Activated naive CD8-positive, alpha-beta T cell treated with anti-CD3 and anti-CD28 coated beads, Interleukin-2, amount 50 U/mL, for 24 hours (primary cell): ENCODE measurements at places on chromosomes 2 and 18.

GRCh38 chr2:6924101-6924923, 7.1 kb downstream of the RNF144A start:
- no peak overlapping the region for H3K4me3 ChIP-seq
- peaks cover 66% of the 10 kb centered on the region for H3K4me1 ChIP-seq
- peaks cover 30% of the 10 kb centered on the region for H3K36me3 ChIP-seq

GRCh38 chr2:157433394-157433793, 10.5 kb downstream of the CYTIP start:
- H3K27me3 ChIP-seq = no peaks in the 10 kb centered on the region
- peaks cover 96% of the 10 kb centered on the region for H3K36me3 ChIP-seq
- peak overlapping the region; percentile 99 for H3K4me3 ChIP-seq

DNA sequence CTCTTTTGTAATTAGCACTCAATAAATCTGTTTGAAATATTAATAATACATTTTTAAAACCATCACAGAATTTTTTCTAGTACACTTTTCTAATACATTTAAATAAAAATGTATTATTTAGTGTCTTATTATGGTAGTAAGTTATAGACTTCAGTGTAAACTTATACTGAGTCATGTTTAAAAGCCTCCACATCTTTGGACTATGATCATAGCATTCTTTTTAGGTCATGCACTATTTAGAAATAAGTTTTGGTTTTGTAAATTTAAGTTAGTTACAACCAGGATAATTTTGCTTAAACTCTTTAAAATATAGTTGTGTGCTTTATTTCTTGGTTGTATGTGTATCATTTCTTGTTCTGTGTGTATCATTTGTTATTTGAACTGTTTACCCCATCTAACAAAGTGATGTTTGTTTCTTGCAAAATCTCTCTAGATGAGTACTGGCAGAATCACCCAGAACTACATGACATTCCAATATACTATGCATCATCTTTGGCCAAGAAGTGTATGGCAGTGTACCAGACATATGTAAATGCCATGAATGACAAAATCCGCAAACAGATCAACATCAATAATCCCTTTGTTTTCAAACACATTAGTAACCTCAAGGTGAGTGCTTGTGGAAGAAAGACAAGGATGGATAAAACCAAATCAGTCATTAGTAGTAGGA, 16.7 kb downstream of the CPSF3 start:
- H3K4me1 ChIP-seq = no peaks in the 10 kb centered on the region
- H3K4me3 ChIP-seq = no peak overlapping the region

DNA sequence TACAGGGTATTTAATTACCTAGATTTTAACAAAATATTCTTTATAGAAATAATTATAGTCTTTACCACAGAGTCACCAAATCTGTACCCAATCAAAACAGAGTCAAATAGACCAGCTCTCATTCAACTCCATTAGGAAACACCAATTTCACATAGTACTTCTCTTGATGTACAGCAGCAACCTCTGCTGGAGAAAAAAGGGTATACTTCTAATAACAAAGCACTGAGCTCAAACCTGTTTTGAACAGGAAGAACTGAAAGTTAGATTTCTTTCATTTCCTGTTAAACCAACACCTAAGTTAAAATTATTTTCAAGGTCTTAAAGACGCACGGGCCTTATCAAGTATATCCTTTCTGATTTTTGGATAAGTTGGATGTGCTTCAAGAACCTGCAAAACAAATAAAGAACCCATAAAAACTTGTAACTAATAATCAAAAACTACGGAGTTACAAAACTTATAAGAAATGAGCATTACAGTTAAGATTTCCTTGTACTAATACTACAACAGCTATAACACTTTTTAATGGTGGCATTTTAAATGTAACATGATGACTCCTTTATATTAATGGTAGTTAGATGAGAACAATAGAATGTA, 79.0 kb downstream of the TTC21B start:
- no peak overlapping the region for H3K4me3 ChIP-seq
- H3K27ac ChIP-seq = no peak overlapping the region
- H3K4me1 ChIP-seq = peaks cover 35% of the 10 kb centered on the region
- no peak for DNase-seq

GRCh38 chr2:38178119-38178518, 102.2 kb upstream of the CYP1B1 start:
- DNase-seq = no peak
- H3K27ac ChIP-seq = no peak overlapping the region
- peaks cover 16% of the 10 kb centered on the region for H3K27me3 ChIP-seq
- H3K4me3 ChIP-seq = no peak overlapping the region
- H3K36me3 ChIP-seq = no peaks in the 10 kb centered on the region
- no peaks in the 10 kb centered on the region for H3K4me1 ChIP-seq

GRCh38 chr2:178441426-178441825, 9.5 kb downstream of the PRKRA start:
- H3K4me1 ChIP-seq = peaks cover 7% of the 10 kb centered on the region
- no peak overlapping the region for H3K4me3 ChIP-seq
- peaks cover 51% of the 10 kb centered on the region for H3K36me3 ChIP-seq
- H3K27me3 ChIP-seq = no peaks in the 10 kb centered on the region
- no peak overlapping the region for H3K27ac ChIP-seq

- H3K36me3 ChIP-seq = peaks cover 6% of the 10 kb centered on the region
- peaks cover 24% of the 10 kb centered on the region for H3K4me1 ChIP-seq
- peak overlapping the region; percentile 72 for H3K27ac ChIP-seq
- H3K27me3 ChIP-seq = peaks cover 14% of the 10 kb centered on the region
Observed at GRCh38 chr2:219542931-219543595, 546 bp downstream of the CHPF start.

DNA sequence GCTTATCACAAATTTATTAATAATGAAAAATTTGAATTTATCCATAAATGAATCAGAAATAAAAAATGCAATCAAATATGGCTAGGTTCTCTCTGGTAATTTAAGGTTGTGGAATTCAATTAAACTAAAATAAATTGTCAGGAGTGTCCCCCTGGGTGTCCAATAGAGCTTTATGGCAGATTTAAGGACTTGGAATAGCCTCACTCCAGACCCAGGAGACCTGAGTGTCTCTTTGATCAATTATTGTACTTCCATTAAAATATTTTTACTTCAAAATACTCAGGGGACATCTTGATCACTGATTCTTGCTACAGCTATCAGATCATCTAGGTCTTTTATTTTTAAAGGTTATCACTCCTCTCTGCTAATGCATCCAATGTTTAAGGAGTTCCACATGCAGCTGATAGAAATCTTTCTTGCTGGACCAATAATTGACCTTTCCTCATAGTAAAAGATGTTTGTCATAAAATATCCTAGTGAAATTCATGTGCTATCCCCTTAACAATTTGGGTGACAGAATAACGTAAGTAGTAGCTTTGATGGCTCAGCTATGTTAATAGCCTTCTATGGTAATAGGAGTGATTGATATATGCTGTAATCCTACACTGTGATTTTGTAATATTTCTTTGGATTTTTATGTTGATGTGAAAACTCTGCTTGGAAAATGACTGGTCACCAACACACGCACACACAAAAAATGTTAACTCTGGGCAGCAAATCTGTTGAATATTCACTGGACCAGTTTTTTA, 395.3 kb downstream of the NYAP2 start:
- H3K36me3 ChIP-seq = no peaks in the 10 kb centered on the region
- no peaks in the 10 kb centered on the region for H3K4me1 ChIP-seq
- peaks cover 3% of the 10 kb centered on the region for H3K27me3 ChIP-seq
- H3K27ac ChIP-seq = no peak overlapping the region
- no peak overlapping the region for H3K4me3 ChIP-seq

DNA sequence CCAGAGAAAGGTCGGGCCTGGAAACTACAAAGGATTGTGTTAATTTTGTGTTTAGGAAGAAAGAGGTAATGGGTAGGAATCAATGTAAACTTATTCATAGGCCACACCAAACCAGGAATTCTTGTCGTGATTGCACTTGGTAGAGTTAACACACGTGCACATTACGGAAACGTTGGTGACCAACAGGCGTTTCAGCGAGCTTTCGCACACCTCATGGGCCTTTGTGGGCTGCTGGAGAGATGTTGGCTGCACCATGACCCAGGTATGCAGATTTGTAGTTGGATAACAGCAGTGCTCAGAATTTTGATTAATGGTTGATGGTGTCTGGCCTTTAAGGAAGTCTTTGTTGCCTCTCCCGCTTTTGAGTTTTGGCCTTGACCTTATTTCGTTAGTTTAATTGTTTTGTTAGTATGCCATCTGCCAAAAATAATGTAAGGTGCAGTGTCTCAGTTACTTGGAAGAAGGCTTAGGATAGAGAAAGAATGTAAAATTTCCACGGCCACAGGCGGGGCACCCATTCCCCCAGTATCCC, 1.9 kb downstream of the ZNF236 start:
- no peaks in the 10 kb centered on the region for H3K27me3 ChIP-seq
- H3K4me1 ChIP-seq = peaks cover 41% of the 10 kb centered on the region
- DNase-seq = no peak
- peak overlapping the region; percentile 86 for H3K4me3 ChIP-seq
- peaks cover 5% of the 10 kb centered on the region for H3K36me3 ChIP-seq
- H3K27ac ChIP-seq = peak overlapping the region; percentile 65

GRCh38 chr2:184215745-184216144, 382.6 kb upstream of the ZNF804A start:
- DNase-seq = no peak
- H3K4me1 ChIP-seq = no peaks in the 10 kb centered on the region
- H3K4me3 ChIP-seq = no peak overlapping the region
- H3K27ac ChIP-seq = no peak overlapping the region
- no peaks in the 10 kb centered on the region for H3K27me3 ChIP-seq
- no peaks in the 10 kb centered on the region for H3K36me3 ChIP-seq

GRCh38 chr2:65291216-65292105, 63.8 kb downstream of the ACTR2 start:
- no peak overlapping the region for H3K4me3 ChIP-seq
- H3K36me3 ChIP-seq = no peaks in the 10 kb centered on the region
- H3K27ac ChIP-seq = no peak overlapping the region
- H3K4me1 ChIP-seq = peaks cover 2% of the 10 kb centered on the region
- H3K27me3 ChIP-seq = peaks cover 20% of the 10 kb centered on the region

GRCh38 chr2:140529706-140530105, 1601.1 kb downstream of the LRP1B start:
- H3K4me3 ChIP-seq = no peak overlapping the region
- H3K36me3 ChIP-seq = no peaks in the 10 kb centered on the region
- H3K27me3 ChIP-seq = no peaks in the 10 kb centered on the region
- H3K27ac ChIP-seq = no peak overlapping the region

GRCh38 chr18:3126457-3127097, 93.2 kb downstream of the MYOM1 start:
- H3K27me3 ChIP-seq = no peaks in the 10 kb centered on the region
- H3K36me3 ChIP-seq = peaks cover 7% of the 10 kb centered on the region
- no peak overlapping the region for H3K4me3 ChIP-seq
- H3K27ac ChIP-seq = no peak overlapping the region
- peaks cover 4% of the 10 kb centered on the region for H3K4me1 ChIP-seq

GRCh38 chr2:43240766-43241150, 14.4 kb upstream of the ZFP36L2 start:
- no peak overlapping the region for H3K27ac ChIP-seq
- H3K36me3 ChIP-seq = peaks cover 7% of the 10 kb centered on the region
- no peak for DNase-seq
- no peaks in the 10 kb centered on the region for H3K27me3 ChIP-seq

DNA sequence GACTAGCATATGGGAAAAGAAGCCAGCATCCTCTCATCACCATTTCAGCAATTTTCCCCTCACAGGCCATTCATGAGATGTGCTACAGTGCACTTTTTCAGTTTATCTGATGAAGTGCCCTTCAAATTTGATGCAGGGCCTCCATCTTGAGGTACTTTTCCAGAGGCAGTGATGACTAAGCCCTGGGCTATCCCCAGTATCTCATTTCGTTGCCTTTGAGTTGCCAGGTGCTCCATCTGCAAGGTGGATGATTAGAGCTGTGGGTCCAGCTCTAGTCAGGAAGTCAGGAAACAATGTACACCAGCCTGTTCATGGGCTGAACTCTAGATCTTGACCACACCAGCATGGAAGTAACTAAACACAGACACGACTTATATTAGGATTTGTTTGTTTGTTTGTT, 425.2 kb downstream of the METTL4 start:
- DNase-seq = no peak
- no peaks in the 10 kb centered on the region for H3K4me1 ChIP-seq
- H3K4me3 ChIP-seq = no peak overlapping the region
- H3K27ac ChIP-seq = no peak overlapping the region

DNA sequence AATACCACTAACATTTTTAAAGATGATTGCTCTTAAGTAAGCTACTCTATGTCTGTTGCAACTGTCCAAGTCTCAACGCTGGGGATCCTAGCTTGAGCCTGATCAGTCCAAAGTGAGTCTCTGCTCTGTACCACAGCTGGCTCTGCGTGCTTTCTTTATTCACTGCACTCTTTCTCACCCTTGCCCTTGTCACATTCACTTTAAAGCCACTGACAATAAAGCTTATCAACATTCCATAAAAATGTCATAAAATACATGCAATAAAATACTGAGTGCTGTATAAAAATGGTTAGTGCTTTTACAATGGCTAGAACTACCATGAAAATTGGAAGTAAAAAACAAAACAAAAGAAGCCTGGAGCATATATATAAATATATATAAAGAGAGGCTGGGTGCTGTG, 45.5 kb upstream of the LRRTM4 start:
- no peak for DNase-seq
- H3K4me1 ChIP-seq = no peaks in the 10 kb centered on the region
- no peak overlapping the region for H3K27ac ChIP-seq
- H3K27me3 ChIP-seq = no peaks in the 10 kb centered on the region

DNA sequence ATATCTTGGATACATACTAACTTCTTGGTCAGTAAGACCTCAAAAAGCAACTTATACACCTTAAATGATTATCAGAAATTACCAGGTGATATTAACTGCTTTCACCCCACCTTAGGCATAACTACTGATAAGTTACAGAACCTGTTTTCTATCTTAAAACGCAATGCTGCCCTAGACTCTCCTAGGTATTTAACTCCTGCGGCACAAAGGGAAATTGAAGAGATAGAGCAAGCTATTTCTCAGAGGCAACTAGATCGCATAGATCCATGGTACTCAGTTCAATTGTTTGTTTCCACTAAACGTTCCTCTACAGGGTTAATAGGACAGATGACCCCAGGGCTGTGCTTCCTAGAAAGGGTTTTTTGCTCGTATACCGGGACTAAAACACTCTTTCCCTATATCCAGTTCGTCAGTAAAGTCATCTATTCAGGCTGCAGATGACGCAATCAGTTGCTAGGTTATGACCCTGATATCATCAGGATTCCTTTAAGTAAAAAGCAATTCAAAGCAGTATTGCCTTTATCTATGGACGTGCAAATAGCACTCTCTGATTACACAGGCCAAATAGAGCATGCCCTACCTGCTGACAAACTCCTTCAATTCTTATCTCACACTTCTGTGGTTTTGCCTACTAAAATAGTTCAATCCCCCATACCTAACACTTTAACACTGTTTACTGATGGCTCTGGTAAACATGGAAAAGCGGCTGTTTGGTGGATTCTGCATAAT, 62.3 kb upstream of the MYO3B start:
- H3K27ac ChIP-seq = no peak overlapping the region
- H3K4me3 ChIP-seq = no peak overlapping the region
- no peaks in the 10 kb centered on the region for H3K4me1 ChIP-seq
- H3K27me3 ChIP-seq = no peaks in the 10 kb centered on the region
- DNase-seq = no peak
- H3K36me3 ChIP-seq = no peaks in the 10 kb centered on the region

GRCh38 chr2:19474128-19474527, 115.7 kb upstream of the OSR1 start:
- H3K27me3 ChIP-seq = peaks cover 25% of the 10 kb centered on the region
- peak overlapping the region; percentile 35 for H3K4me3 ChIP-seq
- no peaks in the 10 kb centered on the region for H3K36me3 ChIP-seq
- H3K4me1 ChIP-seq = peaks cover 15% of the 10 kb centered on the region
- peak; percentile 15 for DNase-seq
